ENCODE measurements at places on chromosomes 3 and 15.

DNA sequence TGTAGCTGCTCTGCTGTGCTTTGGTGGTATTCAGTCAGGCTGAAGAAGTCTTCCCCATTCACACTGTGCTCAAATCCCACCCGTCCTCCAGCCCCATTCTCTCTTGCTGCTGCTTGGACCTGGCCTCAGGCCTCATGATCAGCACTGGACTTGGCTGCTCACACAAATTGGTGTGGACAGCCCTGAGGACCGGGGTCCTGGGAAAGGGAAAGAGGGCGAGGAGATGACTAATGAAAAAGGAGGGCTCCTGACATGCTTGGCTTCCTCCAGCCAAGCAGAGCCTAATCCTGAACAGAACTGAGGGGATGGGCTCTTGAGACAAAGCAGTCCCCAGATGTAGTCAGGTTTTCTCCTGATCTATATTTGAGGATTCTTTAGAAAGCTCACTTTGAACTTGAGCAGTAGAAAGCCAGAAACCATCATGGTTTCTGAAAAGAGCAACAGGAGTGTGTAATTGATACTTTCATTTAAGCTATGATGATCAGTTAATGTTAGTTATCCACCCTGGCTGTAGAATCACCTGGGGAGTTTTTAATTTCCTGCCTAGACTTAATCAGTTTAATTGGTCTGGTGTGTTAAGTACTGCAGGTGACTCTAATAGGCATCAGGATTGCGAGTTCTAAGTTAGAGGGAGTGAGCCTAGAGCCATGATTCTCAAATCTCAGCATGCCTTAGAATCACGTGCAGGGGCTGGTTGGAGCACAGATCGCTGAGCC, 79.4 kb upstream of the THBS1 start:
- H3K27ac ChIP-seq = no peak overlapping the region
- no peak for DNase-seq
- H3K4me3 ChIP-seq = no peak overlapping the region
- peaks cover 22% of the 10 kb centered on the region for H3K4me1 ChIP-seq

DNA sequence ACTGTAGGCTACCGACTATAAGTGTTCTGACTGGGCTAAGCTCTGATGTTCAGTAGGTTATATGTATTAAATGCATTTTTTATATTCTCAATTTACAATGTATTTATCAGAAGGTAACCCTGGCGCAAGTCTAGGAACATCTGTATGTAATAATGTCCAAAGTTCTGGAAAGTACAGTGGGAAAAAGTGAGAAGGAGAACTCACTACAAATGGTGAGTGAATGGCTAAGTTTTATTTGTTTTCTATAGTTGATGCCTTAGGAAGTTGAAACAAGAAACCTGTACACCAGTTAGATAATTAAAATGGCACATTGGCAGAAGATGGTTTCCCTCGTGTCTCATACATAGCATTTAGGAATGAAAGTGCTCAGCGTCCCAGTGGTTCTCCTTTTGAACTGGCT, 333.4 kb upstream of the THRB start:
- no peak overlapping the region for H3K27ac ChIP-seq
- no peaks in the 10 kb centered on the region for H3K36me3 ChIP-seq
- H3K4me3 ChIP-seq = no peak overlapping the region
- H3K4me1 ChIP-seq = no peaks in the 10 kb centered on the region

DNA sequence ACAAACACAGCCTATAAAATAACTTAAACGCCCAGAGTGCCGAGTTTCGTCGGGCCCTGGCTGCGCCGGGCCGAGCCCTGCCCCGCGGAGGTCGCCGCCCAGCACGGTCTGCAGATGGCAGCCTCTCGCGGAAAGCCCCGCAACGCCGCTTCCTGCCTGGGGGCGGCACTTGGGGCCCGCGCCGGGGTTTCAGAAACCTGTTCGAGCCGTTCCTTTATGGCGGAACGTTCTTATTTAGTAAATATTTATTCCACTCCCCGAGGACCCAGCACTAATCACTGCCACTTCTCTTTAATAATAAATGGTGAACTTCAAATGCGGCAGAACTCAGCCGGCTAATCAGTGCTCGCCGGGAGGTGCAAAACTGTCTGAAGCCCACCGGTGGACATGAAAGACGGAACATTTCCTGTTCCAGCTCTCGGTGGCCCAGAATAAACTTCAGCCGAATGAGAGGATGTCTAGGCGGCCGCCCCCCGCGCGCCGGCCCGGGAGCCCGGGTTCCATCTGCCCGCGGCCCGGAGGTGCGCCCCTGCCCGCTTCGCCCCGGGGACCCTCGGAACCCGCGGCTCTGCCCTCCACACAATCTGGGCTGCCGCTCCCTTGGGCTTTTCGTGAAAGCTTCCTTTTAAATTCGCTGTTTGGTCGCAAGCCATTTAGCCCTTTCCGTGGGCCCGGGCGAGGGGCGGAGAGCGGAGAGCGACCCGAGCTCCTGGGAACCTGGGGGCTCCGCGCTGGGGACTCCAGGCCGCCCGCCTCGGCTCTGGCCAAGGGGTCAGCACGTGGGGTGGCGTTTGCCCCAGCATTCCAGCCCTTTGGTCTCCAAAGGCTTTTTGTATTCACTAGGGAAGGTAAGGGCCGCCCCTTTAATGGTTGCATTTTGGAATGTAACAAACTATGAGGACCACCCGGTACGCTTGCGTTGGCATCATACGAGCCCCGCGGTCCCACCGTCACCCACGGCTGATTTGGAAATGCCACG, 110.8 kb upstream of the ATP11B start:
- H3K36me3 ChIP-seq = no peaks in the 10 kb centered on the region
- peaks cover 50% of the 10 kb centered on the region for H3K27me3 ChIP-seq
- peaks cover 4% of the 10 kb centered on the region for H3K4me1 ChIP-seq
- no peak overlapping the region for H3K27ac ChIP-seq

DNA sequence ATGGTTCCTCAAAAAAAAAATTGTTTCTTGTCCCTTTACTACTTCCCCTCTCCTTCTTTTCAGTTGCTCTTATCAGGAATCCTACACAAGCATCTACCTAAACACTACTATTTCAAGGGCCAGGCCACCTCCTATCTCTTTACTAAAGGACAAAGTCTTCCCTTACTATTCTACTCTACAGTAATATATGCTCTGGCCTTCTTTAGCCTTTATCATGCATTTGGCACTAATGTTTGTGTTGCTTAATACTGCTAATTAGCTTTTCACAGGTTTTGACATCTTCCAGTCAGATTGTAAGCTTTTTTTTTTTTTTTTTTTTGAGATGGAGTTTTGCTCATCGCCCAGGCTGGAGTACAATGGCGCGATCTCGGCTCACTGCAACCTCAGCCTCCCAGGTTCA, 5.3 kb downstream of the CEP19 start:
- no peak overlapping the region for H3K27ac ChIP-seq
- H3K4me1 ChIP-seq = peaks cover 15% of the 10 kb centered on the region
- no peaks in the 10 kb centered on the region for H3K36me3 ChIP-seq
- no peaks in the 10 kb centered on the region for H3K27me3 ChIP-seq
- H3K4me3 ChIP-seq = no peak overlapping the region

GRCh38 chr3:9130345-9131305, 118.8 kb downstream of the SRGAP3 start:
- H3K27ac ChIP-seq = no peak overlapping the region
- H3K4me1 ChIP-seq = no peaks in the 10 kb centered on the region
- no peak overlapping the region for H3K4me3 ChIP-seq
- no peak for DNase-seq
- H3K36me3 ChIP-seq = no peaks in the 10 kb centered on the region
- peaks cover 15% of the 10 kb centered on the region for H3K27me3 ChIP-seq

DNA sequence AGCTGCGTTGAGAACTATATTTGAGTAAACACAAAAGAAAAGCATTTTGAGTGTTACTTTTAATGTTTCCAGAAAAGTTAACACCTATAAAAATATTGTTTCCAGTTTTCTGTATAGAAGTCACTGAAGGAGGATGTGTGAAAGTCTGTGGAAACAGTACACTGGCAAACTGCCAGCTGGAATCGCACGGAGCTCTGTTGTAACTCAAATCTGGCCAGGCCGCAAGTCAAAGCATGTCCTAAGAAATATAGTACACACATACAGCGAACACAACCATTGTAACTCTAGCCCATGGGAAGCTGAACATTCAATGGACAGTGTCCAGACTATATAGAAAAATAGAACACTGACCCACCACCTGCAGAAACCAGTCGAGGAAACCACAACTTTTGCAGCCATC, 657.2 kb downstream of the FHIT start:
- DNase-seq = no peak
- no peak overlapping the region for H3K4me3 ChIP-seq
- no peak overlapping the region for H3K27ac ChIP-seq
- H3K4me1 ChIP-seq = peaks cover 10% of the 10 kb centered on the region
- peaks cover 11% of the 10 kb centered on the region for H3K27me3 ChIP-seq
- no peaks in the 10 kb centered on the region for H3K36me3 ChIP-seq

DNA sequence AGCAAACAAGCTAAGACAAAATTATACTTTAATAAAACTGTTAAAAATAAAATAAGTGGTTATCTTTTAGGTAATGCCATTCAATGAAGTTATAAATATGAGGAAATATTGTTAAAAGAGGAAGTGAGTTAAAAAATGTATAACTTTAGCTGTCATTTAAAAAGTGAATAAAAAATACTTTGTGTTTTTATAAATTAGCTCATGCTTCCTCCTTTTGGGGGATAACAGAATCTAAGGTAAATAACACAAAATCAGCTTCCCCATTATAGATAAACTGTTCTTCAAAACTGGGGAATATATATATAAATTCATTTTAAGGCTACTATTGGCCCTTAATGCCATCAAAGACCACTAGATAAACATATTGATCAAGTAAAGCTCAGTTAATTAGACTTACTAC, 113.7 kb upstream of the AADACL2 start:
- no peak overlapping the region for H3K4me3 ChIP-seq
- peaks cover 9% of the 10 kb centered on the region for H3K27me3 ChIP-seq
- H3K36me3 ChIP-seq = no peaks in the 10 kb centered on the region

DNA sequence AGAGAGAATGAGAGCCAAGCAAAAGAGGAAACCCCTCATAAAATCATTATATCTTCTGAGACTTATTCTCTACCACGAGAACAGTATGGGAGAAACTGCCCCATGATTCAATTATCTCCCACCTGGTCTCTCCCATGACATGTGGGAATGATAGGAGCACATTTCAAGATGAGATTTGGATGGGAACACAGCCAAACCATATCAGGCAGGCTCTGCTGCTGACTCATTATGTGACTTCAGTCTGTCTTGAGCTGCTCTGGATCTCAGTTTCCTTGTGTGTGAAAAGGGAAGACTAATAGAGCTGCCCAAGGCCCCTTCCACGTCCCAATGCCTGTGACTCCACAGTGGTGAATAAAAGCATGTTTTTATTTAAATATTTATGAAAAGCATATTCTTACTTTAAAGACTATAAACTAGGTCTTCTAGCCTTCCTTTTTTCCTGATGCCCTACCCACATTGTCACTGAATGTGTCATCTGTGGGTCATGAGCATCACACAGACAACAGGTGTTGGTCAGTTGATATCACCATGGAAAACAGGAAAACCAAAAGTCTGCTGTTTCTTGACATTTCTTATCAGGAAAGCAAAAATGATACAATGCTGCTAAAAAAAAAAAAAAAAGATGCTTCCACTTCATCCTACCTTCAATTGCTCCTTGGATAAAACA, 96.0 kb upstream of the PPP2R3A start:
- H3K27me3 ChIP-seq = no peaks in the 10 kb centered on the region
- H3K4me1 ChIP-seq = no peaks in the 10 kb centered on the region
- H3K27ac ChIP-seq = no peak overlapping the region
- peaks cover 13% of the 10 kb centered on the region for H3K36me3 ChIP-seq
- DNase-seq = no peak

DNA sequence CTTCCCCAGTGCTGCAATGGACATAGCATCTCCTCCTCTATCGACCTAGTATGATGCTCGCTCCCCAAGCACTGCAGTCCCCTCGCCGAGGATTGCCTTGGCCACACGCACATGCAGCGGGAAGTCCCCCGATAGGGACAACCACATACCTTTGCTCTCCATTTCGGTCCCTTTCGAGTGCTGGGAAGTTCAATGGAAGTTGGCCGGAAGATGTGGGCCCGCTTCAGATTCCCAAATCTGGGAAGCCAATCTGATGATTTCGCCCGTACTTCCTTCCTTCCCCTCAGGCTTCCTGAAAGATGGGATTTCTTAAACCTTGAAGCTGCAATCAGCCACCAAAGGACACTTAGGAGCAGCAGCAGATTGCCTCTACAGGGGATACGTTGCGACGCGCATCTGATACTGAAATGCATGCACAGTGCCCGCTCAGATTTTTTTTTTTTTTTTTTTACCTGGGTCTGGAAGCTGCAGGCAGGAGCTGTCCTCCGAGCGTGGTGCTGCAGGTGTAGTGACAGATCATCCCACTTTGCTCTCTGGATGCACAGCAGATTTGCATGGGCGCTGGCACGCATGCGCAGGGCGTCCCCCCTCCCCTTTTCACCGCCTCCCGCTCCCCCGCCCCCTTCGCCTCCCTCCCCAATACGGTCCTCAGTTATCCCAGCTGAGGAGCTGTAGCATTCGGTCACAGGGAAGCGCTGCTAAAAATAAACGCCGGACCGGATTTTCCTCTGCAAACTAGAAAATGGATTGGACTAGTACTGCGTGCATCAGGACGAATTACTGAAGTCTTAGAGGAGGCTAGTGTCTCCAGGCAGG, at the start of gene FGF12:
Gene FGF12 (minus strand): TSS at position 510 of the 816 bp plus-strand sequence.
- H3K36me3 ChIP-seq = no peaks in the 10 kb centered on the region
- H3K4me3 ChIP-seq = no peak within 1 kb of the TSS
- H3K4me1 ChIP-seq = no peaks in the 10 kb centered on the region
- H3K27me3 ChIP-seq = peaks cover 2% of the 10 kb centered on the region
- H3K27ac ChIP-seq = no peak within 1 kb of the TSS

DNA sequence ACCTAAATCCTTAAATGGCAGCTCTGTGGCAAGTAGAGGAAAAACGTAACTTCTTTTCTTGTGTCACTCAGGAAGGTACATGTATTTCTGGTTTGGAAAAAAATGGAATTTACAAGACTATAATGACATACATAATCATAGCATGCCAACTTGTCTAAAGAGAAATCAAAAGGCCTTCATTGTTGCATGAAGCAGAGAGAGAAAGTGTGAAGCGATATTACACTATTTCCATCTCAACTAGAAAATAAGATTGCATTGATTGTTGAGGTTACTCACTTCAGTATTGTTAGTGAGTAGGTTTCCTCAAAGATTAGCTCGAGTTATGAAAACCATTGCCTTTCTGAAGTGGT, 67.2 kb upstream of the GCSAM start:
- H3K27me3 ChIP-seq = peaks cover 2% of the 10 kb centered on the region
- no peaks in the 10 kb centered on the region for H3K36me3 ChIP-seq
- H3K4me3 ChIP-seq = no peak overlapping the region
- DNase-seq = no peak
- no peaks in the 10 kb centered on the region for H3K4me1 ChIP-seq

DNA sequence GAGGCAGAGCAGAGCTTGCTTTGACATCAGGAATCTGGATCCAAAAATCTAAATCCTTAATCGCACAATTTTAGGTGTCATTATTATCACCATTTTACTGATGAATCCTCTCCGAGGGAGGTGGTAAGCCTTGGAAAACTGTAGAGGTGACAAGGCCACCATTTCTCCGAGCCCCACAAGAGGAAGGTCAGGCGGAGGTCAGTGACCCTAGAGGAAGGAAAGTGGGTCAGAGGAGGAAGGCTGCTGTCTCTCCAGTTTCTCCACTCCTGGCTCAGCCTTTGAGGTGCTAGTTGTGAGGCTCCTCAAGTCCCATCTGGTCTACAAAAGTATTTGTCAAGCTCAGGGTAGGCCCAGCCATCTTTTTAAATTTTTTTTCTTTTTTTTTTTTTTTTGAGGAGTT, 3.2 kb downstream of the DVL3 start:
- H3K36me3 ChIP-seq = no peaks in the 10 kb centered on the region
- H3K4me3 ChIP-seq = no peak overlapping the region
- H3K27ac ChIP-seq = peak overlapping the region; percentile 51
